Calu3 (cell line): ENCODE measurements at places on chromosomes 12 and 14.

DNA sequence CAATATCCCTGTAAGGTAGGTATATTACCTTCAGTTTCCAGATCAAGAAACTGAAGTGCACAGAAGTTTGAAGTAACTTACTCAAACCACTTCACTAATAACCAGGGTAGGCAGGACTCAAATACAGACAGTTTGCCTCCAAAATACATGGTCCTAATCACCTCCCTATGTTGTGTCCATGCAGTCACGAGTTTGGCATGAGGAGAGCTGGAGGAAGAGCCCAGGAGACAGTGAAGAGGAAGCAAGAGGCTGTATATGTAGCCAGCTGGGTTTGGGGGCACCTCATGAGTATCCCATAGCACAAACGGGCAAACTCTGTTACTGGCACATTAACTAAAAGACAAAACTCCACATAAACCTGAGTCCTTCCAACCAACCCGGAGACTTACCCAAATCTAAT, 79.2 kb downstream of the DUSP16 start:
- DNase-seq = no peak

DNA sequence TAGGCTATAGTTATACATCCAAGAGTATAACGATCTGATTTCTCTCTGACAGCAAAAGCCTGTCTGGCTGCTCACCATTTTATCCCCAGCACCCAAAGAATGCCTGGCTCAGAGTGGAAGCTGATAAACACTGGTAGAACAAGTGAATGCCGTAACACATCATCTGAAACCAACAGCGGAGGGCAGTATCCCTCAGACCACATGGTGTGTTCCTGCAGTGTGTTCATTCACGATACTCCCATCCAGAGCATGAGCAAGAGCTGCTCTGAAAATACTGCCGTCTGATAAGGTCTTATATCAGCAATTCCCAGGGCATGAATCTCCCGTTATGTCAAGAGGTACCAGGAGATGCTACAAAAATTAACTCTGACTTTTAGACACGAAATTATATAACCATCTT, 95.9 kb downstream of the TTC7B start:
- no peak for DNase-seq

- no peak for DNase-seq
These were observed 13.3 kb upstream of the TCL1A start for GRCh38 chr14:95727056-95727700.

DNA sequence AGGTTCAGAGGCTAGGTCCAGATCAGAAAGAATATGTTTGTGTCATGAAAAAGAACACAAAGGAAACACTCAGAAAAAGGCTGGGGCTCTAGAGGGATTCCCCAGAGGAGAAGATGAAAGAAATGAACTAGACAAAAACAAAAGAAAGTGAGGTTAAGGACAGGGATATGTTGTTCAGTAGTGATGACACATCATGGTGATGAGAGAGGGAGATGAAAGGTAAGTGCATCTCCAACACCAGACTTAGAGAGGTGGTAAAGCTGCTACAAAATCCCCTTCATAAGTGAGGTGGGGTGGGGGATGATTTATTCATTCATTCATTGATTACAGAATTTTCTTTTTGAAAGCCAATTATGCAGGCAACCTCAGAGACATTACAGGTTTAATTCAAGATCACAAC, 19.6 kb upstream of the SLC8A3 start:
- no peak for DNase-seq

GRCh38 chr12:49648712-49649003, 25.3 kb downstream of the PRPF40B start:
- no peak for DNase-seq

DNA sequence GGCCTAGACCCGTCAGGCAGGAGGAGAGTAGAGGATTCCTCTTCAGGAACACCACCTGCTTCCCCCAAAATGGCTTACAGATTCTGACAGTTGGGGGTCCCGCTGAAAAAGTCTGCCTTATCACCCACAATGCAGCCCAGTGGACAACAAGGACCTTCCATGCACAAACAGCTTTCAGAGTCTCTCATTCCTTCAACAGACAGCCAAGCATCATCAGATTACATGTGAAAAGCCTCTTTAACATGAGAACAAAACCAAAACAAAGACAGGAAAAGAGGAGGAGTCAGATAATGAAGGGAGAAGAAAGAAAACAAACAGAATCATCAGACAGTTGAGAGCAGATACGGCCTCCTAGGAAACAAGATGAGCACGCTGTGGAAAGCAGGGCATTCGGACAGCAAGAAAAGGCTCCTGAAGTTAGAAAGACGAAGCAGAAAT, 18.3 kb downstream of the KCTD10 start:
- no peak for DNase-seq

DNA sequence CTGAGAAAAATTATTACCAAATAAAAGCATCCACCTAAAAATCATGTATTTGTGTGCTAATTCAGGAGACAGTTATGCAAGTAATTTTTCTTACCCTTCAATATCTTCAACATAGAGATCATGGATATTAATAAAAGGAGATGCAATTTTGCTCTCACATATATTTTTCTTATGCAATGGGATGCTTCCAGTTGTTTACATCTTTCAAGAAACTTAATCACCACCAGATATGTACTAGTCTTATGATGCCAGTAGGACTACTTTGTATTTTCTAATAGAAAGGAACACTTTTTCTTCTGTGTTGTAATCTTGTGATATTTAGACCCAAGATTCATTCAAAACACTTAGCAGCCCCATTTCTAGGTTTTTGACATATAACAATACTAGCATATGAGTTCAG, 107.6 kb downstream of the NAV3 start:
- no peak for DNase-seq

GRCh38 chr14:57317248-57317833, 48.6 kb downstream of the AP5M1 start:
- peak; percentile 86 for DNase-seq

GRCh38 chr14:23352506-23353432, at the start of gene SLC22A17:
TSS of gene SLC22A17 (minus strand) at chr14:23352887.
- peak; percentile 11 for DNase-seq

GRCh38 chr12:47029903-47030302, 49.5 kb upstream of the PCED1B start:
- DNase-seq = no peak

DNA sequence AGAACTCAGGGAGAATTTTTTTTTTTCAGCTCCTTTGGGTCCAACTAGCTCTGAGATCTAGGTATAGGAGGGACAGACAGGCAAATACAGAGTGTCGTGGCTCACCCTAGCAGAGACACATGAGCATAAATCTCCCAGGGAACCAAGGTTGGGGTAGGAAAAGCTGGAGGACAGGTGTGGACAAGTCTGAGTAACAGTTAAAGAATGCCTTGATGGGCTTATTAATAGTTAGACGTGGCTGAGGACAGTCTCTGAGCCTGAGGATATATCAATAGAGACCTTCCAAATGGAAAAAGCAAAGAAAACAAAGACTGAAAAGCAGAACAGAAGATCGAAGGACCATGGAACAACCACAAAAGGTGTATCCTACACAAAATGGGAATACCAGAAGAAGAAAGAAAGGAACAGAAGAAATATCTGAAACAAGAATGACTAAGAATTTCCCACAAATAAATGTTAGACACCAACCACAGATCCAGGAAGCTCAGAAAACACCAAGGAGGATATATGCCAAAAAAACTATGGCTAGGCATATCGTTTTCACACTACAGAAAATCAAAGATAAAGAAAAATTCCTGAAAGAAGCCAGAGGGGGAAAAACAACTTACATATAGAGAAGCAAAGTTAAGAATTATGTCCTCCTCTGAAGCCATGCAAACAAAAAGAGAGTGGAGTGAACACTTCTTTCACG, 80.9 kb downstream of the PTPRB start:
- DNase-seq = no peak

- peak; percentile 22 for DNase-seq
These were observed 772 bp downstream of the SCARB1 start for GRCh38 chr12:124862768-124863415.

- DNase-seq = no peak
These were observed 6.0 kb upstream of the RNASE6 start for GRCh38 chr14:20775043-20775442.

DNA sequence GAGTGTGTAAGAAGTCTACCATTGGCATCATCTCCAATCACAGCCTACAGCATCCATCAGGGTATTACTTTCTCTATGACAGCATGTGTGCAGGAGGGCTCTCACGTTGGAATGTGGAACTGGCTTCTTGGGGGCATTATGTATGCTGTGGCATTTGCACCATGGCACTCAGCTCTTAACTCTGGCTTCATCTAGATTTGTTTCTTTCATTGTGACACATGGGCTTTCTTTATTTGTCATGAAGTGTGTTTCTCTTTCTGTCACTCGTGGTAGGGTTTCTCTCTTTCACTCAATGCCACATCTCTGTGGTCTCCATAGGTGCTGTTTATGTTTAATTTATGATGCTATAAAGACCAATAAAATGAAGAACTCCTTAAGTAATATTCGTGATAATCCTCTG, 191.2 kb upstream of the GARIN2 start:
- no peak for DNase-seq

GRCh38 chr12:100267603-100268281, 765 bp downstream of the SCYL2 start:
- DNase-seq = no peak

DNA sequence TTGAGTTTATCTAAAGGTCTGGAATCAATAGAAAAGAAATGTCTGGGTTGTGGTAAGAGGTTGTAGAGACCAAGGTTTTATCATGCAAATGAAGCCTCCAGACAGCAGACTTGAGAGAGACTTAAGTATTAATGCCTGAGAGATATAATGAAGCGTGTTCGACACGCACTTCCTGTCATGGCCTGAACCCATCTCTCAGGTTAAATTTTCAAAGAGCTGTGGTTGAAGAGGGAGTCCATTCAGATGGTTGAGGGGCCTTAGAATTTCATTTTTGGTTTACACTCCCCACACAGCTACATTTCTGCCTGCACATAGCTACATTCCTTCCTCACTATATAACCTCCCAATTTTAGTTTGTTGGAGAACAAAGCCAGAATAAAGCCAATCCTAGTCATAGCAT, 10.1 kb upstream of the CLEC12A start:
- no peak for DNase-seq

- DNase-seq = no peak
These were observed 159.2 kb downstream of the SYT1 start for GRCh38 chr12:79023784-79024183.

GRCh38 chr14:98181241-98181640, 1090.8 kb downstream of the BCL11B start:
- DNase-seq = no peak

DNA sequence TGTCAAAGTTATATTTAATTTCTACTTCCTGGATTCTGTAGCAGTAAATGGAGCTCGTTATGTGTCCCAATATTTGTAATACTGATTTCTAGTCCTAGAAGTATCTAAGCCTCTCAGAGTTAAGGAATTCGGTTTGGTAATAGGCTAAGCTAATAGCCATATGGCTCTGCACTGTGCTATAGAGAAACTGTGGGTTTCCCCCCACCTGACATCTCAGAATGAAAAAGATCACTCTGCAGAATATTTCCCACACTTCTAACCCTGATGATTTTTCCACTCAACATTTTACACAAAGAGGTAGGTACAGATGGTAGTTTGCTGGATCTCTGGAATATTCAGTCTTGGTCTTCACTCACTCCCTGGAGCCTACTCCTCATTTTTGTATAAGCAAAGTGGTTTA, 71.2 kb downstream of the BORCS5 start:
- no peak for DNase-seq

DNA sequence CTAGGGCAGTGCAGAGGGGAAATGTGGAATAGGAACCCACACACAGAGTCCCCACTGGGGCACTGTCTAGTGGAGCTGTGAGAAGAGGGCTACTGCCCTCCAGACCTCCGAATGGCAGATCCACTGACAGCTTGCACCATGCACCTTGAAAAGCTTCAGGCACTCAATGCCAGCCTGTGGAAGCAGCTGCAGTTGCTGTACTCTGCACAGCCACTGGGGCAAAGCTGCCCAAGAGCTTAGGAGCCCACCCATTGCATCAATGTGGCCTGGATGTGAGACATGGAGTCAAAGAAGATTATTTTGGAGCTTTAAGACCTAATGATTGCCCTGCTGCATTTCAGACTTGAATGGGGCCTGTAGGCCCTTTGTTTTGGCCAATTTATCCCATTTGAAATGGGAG, 21.7 kb upstream of the CCDC88C start:
- DNase-seq = no peak

DNA sequence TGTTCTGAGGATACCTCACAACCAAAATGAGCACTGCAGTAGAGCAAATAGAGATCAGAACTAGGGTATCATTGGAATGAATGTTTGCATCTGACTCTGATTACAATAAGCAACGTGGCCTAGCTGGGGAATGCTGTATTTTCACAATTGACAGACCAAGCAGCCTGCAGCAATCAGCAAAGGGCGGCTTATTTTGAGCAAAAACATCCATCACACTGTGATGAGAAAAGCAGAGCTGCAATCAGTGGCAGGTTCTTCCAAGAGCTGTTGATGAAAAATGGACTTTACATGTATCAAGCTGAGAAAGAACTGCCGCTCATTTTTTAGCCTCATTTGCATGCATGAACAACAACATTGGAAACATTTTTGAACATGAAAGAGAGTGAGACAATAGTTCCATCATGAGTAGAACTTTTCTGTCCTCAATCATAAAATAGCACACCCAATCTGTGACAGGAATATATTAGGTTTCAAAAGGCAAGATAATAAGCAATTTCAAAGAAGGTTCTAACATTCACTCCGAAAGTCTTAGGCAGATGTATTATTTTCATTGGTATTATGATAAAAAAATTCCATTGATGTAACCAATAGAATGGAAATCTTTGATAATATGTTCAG, 249.7 kb upstream of the FBXO33 start:
- no peak for DNase-seq

DNA sequence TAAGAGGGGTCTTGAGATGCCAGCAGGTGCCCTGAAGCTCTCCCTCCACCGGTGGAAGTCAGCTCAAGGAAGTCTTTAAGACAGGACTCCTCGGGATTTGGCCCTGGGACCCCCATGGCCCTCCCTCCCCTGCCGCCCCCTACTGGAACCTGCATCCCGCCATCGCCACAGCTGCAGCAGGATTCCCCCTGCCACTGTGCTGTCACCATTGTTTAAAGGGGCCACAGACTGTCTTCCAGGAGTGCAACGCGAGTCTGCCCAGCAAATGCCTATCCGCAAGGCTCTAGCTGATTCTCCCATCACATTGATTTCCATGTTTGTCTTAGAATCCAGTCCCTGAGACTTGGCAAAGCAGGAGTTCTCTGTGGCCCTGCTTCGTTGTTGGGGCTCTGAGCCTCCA, 770.8 kb upstream of the ALG10B start:
- DNase-seq = no peak
